AG10803 (cell line): ENCODE measurements at places on chromosomes 16 and 17.

DNA sequence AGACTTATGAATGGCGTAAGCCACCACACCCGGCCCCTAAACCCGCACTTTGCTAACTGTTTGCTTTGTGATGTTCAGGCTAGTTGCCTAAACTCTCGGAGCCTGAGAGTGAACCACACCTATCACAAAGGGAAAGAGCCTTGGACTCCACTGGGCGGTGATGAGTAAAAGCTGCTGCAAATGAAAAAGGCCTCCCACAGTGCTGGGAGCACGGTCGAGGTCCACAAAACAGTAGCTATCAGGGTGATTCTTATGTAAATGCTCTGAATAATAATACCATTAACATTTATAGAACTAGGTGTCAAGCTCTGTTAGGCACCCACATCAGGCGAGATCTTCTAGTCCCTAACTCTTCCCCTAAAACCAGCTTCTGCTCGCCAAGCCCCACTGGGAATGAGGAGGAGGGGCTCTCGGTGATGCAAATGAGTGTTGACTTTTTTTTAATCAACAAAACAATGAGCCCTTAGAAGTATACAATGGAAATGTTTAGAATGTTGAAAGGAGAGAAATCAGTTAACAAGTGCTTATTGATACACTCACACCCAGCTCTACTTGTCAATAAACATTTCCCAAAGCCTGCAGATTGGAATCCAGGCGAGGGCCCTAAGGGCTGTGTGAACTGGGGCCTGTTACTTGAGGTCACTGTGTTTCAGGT lies 19.8 kb downstream of the FBRS start:
- DNase-seq: no peak

DNA sequence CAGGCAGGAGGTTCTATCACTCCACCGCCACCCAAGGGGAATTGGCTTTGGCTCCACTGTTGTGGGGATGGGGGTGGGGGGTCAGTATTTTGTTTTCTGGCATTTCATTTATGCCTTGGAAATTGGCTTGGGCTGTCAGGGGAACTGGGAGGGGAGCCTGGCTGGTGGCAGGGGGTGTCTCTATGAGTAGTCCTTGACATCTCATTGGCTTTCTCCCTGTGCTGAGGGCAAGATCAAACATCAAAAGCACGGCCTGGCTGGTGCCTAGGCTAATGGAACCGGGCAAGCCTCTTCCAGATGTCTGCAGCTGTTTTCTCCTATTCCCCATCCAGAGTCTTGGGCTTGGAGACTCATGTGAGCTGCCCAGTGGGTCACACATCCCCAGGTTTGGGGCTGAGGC lies 17.4 kb upstream of the NGFR start:
- no peak for DNase-seq

DNA sequence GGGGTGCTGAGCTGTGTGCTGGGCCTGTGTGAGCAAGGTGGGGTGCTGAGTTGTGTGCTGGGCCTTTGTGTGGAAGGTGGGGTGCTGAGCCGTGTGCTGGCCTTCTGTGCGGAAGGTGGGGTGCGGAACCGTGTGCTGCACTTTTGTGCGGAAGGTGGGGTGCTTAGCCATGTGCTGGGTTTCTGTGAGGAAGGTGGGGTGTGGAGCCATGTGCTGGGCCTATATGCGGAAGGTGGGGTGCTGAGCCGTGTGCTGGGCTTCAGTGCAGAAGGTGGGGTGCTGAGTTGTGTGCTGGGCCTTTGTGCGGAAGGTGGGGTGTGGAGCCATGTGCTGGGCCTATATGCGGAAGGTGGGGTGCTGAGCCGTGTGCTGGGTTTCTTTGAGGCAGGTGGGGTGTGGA lies 555.4 kb upstream of the EEF2KMT start:
- DNase-seq: no peak

- DNase-seq: no peak
Measured at GRCh38 chr16:27291106-27291505, 22.5 kb upstream of the NSMCE1 start.

- DNase-seq: no peak
Measured at GRCh38 chr17:68646626-68647526, 45.7 kb upstream of the FAM20A start.

DNA sequence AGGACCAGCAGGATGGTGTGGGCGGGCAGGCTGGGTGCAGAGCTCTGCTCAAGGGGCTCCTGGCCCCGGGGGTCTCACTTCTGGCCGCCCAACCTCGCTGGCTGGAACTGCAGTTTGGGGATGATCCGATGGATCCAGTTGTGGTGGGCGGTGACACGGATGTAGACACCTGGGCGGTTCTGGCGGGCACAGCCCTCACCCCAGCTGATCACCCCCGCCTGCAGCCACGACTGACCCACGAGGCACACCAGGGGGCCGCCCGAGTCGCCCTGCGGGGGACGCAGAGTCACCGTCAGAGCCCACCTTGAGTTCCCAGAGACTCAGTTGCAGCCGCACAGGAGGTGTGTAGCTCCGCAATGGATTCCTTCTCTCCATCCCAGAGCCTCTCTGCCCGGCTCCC lies 7.5 kb downstream of the PRSS27 start:
- no peak for DNase-seq

DNA sequence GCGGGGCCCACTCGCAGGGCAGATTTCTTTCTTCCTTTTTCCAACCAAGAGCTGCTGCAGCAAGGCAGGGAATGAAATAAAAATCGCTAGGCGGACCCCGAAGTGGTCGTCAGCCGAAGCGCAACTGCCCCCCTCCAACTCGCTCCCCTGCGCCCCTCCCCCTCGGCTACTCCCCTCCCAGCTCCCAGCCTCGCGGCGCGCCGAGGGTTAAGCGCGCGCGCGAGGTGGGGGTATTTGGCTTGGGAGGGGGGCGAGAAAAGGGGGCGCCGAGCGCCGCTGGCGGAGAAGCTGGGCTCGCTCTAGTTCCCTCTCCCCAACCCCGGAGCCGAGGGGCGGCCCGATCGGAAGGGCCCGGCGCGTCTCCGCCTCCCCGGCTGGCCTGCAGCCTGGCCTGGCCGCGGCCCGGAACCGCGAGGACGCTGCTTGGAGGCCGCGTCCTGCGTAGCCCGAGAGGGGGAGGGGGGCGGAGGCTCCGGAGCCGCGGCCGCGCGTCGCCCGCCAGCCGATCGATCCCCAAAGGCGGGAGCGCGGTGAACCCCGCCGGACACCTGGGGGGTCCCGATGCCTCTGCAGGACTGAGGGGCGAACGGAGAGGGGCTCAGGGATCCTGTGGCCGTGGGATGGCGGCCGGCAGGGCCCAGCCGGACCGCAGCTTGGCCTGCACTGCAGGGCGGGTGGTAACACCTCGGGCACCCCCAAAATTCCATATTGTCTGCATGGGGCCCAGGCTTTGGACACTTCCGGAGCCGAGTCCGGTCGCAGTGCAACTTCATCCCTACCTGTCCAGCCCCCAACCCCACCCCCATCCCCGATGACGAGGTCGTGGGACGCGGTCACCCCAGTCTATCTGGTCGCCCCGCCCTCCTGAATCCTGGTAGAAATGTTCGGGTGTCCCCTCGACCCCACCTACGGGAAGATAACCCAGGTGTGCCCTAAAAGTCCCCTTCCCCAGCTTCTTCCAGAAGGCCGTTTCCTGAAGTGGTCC lies 4.9 kb upstream of the CBX4 start:
- peak; percentile 73 for DNase-seq

GRCh38 chr17:51006601-51007000 lies 114.1 kb downstream of the SPAG9 start:
- DNase-seq: peak; percentile 66

- no peak for DNase-seq
Measured at GRCh38 chr17:68346448-68346847, 55.2 kb downstream of the ARSG start.

- peak; percentile 38 for DNase-seq
Measured at GRCh38 chr16:49806446-49806845, 49.5 kb downstream of the ZNF423 start.

DNA sequence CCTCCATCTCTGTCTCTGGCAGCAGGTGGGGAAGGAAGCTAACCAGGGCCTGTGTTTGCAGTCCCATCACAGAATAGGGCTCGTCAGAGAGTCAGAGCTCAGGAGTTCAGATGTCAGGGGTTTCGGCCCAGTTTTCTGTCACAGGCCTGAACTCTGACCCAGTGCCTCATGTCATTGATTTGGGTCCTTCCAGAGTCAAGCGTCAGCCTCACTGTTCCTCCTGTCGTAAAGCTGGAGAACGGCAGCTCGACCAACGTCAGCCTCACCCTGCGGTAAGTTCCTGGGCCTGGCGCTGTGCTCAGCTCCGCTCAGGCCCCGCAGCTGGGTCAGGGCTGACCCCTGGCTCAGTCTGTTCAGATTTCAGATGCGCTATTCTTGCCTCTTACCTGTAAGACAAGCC lies 10.7 kb downstream of the CTNS start:
- DNase-seq: no peak
